Subcutaneous adipose tissue (tissue), 4 donors: ENCODE measurements at places on chromosomes 16 and 17. TPM values are rescaled to one million over a fixed set of nuclear protein-coding genes. Genes with fewer than 3 reads are reported as not detected.

The CYTH1 gene
- total RNA-seq: 86.5 TPM

The CD300E gene
- 1.1 TPM for total RNA-seq

The PIRT gene
- total RNA-seq: not detected

The CTRB1 gene
- not detected for total RNA-seq

The MYH2 gene
- not detected for total RNA-seq

The DNAJC7 gene
- 70.1 TPM for total RNA-seq

The IRX6 gene
- 12.6 TPM for total RNA-seq

The KRT33A gene
- not detected for total RNA-seq

The OVCA2 gene
- 29.0 TPM for total RNA-seq

The CACNG3 gene
- not detected for total RNA-seq

The ATP2A1 gene
- 0.19 TPM for total RNA-seq

The SLC6A2 gene
- total RNA-seq: 0.65 TPM

The SPNS2 gene
- total RNA-seq: 31.8 TPM

The CFAP97D1 gene
- not detected for total RNA-seq

The SP6 gene
- 0.17 TPM for total RNA-seq

The C16orf92 gene
- not detected for total RNA-seq

The AOC3 gene
- 189 TPM for total RNA-seq

The CCDC200 gene
- not detected for total RNA-seq

The PRR35 gene
- not detected for total RNA-seq

The TRPV2 gene
- 14.3 TPM for total RNA-seq

The MYH1 gene
- total RNA-seq: 0.38 TPM

The MPO gene
- not detected for total RNA-seq

The DPEP3 gene
- not detected for total RNA-seq

The BIRC5 gene
- total RNA-seq: 2.9 TPM

The HLF gene
- total RNA-seq: 8.8 TPM

The ABCA6 gene
- 363 TPM for total RNA-seq

The FBXO39 gene
- total RNA-seq: not detected

The MYL11 gene
- total RNA-seq: not detected

The MRPS34 gene
- total RNA-seq: 34.1 TPM

The OR2C1 gene
- not detected for total RNA-seq

The KRT27 gene
- not detected for total RNA-seq

The ZNF267 gene
- total RNA-seq: 22.1 TPM

The RBBP6 gene
- total RNA-seq: 37.1 TPM

The PTX4 gene
- total RNA-seq: not detected

The CA4 gene
- 84.4 TPM for total RNA-seq

The NKD1 gene
- total RNA-seq: 1.3 TPM

The YBX2 gene
- 3.1 TPM for total RNA-seq

The CCL4L2 gene
- total RNA-seq: not detected

The ABCA5 gene
- total RNA-seq: 58.3 TPM

The SUPT4H1 gene
- 47.6 TPM for total RNA-seq

The SCNN1G gene
- total RNA-seq: 0.22 TPM

The KIF19 gene
- 1.1 TPM for total RNA-seq

The SULT1A3 gene
- total RNA-seq: 5.1 TPM

The NR1D1 gene
- total RNA-seq: 9.8 TPM

The ST6GALNAC1 gene
- total RNA-seq: 0.51 TPM

The GDPD3 gene
- total RNA-seq: 3.6 TPM
